ENCODE measurements at places on chromosomes 6 and 20. TPM values are rescaled to one million over a fixed set of nuclear protein-coding genes. Genes with fewer than 3 reads are reported as not detected.

DNA sequence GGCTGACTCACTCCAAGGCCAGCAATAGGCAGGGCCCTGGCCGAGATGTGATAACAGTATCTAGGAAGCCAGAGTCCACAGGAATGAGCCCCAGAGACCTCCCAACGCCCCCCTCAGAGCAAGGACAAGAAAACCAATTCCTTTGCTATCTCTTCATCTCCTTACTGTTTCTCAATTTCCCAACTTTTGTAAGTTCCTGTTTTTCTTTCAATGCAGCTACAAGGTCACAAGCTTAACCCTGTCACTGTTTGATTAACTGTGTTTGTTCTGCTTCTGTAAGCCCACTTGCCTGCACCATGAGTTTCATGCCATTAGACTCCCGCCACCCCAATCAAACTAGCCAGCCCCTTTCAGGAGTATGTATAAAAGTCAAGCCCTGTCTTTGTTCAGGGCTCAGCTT lies 3.5 kb downstream of the FKBP1C start:
- H3K4me1 ChIP-seq = no peaks in the 10 kb centered on the region
- no peak overlapping the region for H3K4me3 ChIP-seq
- H3K27me3 ChIP-seq = no peaks in the 10 kb centered on the region
- H3K36me3 ChIP-seq = no peaks in the 10 kb centered on the region

DNA sequence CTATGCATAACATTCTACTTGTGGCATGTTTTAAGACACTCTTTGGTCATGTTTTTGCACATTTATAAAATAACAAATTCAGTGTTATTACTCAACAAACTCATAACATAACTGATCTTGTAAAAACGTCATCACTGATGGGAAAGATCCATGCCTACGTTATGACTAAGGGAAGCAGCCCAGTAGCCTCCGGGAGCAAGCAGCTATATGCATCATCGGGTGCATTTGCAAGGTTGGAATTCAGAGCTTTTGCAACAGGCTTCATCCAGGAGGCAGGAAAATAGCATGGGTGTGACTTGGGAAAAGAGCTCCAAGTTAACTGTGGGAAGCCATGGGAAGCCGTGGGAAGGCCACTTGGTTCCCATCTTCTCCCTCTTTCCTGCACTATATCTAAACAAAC lies 271.6 kb upstream of the SGK1 start:
- H3K4me1 ChIP-seq = no peaks in the 10 kb centered on the region
- no peaks in the 10 kb centered on the region for H3K36me3 ChIP-seq
- no peaks in the 10 kb centered on the region for H3K27me3 ChIP-seq
- DNase-seq = no peak

- no peak for DNase-seq
- no peaks in the 10 kb centered on the region for H3K36me3 ChIP-seq
Observed at GRCh38 chr6:41475737-41476357, 70.3 kb upstream of the FOXP4 start.

- no peaks in the 10 kb centered on the region for H3K4me1 ChIP-seq
- DNase-seq = no peak
- no peak overlapping the region for H3K27ac ChIP-seq
- H3K4me3 ChIP-seq = no peak overlapping the region
- no peaks in the 10 kb centered on the region for H3K27me3 ChIP-seq
- no peaks in the 10 kb centered on the region for H3K36me3 ChIP-seq
Observed at GRCh38 chr6:48614326-48614725, 503.3 kb upstream of the PTCHD4 start.

DNA sequence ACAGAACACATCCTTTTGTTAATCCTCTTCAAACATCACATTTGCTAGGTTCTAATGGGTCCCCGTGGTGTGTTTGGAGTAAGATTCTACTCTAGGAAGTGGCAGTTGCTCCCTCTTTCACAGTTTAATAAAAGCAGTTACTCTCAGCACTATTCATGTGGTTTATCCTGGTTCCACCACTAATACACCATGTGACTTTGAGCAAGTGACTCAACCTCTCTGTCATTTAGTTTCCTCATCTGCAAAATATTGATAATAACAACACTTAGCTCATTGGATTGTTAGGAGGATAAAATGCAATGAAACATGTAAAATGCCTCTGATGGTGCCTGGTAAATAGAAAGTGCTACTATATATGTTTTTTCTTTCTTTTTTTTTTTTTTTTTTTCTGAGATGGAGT lies 488.0 kb upstream of the NOX3 start:
- H3K27me3 ChIP-seq = no peaks in the 10 kb centered on the region
- no peaks in the 10 kb centered on the region for H3K4me1 ChIP-seq

DNA sequence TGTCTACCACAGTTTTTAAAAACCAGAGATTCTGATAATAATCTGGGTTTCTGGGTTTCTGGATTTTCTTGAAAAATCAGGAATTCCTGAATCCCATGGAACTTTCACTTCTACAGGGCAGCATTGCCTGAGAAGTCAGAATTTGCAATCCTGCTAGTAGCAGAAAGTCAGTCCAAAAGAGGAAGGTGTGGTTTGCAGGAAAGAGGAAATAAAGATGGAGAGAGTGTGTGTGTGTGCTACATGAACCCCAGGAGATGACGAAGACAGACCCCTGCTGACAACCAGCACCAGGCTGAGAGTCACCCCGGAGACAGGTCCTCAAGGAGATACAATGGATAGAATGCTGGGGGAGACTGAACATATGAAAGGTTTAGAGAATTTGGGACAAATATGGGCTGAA lies 44.9 kb downstream of the PRND start:
- H3K27ac ChIP-seq = peak overlapping the region; percentile 83
- DNase-seq = no peak
- no peaks in the 10 kb centered on the region for H3K27me3 ChIP-seq
- H3K4me1 ChIP-seq = peaks cover 26% of the 10 kb centered on the region
- no peaks in the 10 kb centered on the region for H3K36me3 ChIP-seq

- no peak overlapping the region for H3K4me3 ChIP-seq
- H3K4me1 ChIP-seq = peaks cover 5% of the 10 kb centered on the region
- H3K36me3 ChIP-seq = peaks cover 73% of the 10 kb centered on the region
- H3K27ac ChIP-seq = no peak overlapping the region
- no peaks in the 10 kb centered on the region for H3K27me3 ChIP-seq
Observed at GRCh38 chr6:109738667-109739066, 47.6 kb downstream of the FIG4 start.

DNA sequence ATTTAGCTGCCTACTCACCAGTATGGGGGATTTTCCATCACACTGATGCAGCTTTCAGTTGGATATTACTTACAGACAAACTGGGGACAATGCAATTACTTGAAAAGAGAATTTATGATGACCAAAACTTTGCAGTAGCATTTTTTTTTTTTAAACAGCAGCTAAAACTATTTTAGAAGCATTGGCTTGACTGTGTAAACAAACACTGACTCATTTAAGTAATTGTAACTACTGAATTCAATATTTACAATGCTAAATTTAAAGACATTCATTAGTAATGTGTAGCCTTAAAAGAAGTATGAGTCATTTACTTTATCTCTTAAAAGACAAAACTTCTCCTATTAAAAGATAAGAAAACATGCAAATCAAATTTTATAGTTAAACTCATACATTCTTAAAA lies 295.9 kb upstream of the FERMT1 start:
- H3K27ac ChIP-seq = no peak overlapping the region
- no peak for DNase-seq
- no peaks in the 10 kb centered on the region for H3K4me1 ChIP-seq
- H3K4me3 ChIP-seq = no peak overlapping the region

GRCh38 chr6:126541806-126542491 lies 202.0 kb downstream of the CENPW start:
- H3K36me3 ChIP-seq = no peaks in the 10 kb centered on the region
- no peak for DNase-seq
- H3K27me3 ChIP-seq = no peaks in the 10 kb centered on the region

DNA sequence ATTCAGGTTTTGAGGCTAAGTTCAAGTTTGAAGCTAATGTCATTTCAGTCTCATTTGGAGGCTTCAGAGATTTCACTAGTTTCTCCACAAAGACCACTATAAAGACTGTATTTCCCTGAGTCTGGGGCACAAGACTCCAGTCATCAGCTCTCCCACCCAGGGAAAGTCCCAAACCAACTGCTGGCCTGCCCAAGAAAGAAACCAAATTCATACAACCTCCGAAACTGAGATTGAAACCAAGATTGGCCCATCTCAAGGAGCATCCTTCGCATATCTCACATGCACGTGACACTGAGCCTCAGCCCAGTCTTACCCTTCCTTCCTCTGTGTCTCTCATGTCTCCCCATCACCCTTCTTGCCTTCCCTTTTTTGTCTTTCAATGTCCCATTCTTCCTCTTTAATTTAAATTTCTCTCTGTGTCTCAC lies 3.5 kb upstream of the LTA start:
- peaks cover 84% of the 10 kb centered on the region for H3K4me1 ChIP-seq
- H3K4me3 ChIP-seq = peak overlapping the region; percentile 45
- H3K36me3 ChIP-seq = peaks cover 24% of the 10 kb centered on the region
- H3K27me3 ChIP-seq = no peaks in the 10 kb centered on the region
- DNase-seq = peak; percentile 39
- peak overlapping the region; percentile 93 for H3K27ac ChIP-seq

GRCh38 chr6:13277231-13277630 lies 51.1 kb downstream of the TBC1D7 start:
- peaks cover 74% of the 10 kb centered on the region for H3K4me1 ChIP-seq
- peaks cover 82% of the 10 kb centered on the region for H3K36me3 ChIP-seq
- peak overlapping the region; percentile 58 for H3K4me3 ChIP-seq
- H3K27me3 ChIP-seq = no peaks in the 10 kb centered on the region

DNA sequence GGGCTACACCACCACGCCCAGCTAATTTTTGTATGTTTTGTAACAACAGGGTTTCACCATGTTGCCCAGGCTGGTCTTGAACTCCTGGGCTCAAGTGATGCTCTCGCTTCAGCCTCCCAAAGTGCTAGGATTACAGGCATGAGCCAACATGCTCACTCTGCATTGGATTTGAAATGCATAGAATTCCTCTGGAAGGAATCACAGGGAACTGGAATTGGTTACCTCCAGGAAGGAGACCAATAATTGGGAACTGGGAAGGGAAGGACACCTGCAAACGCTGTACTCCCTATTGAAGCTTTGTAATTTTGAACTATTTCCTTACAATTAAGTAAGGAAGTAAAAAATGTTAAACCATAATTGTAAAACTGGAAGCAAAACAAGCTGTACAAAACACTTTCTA lies 12.3 kb upstream of the TP53INP2 start:
- no peaks in the 10 kb centered on the region for H3K4me1 ChIP-seq
- H3K27ac ChIP-seq = no peak overlapping the region
- H3K27me3 ChIP-seq = no peaks in the 10 kb centered on the region
- H3K36me3 ChIP-seq = no peaks in the 10 kb centered on the region
- no peak overlapping the region for H3K4me3 ChIP-seq

GRCh38 chr20:3621111-3621510 lies 42.1 kb downstream of the GFRA4 start:
- H3K27ac ChIP-seq = no peak overlapping the region
- no peaks in the 10 kb centered on the region for H3K27me3 ChIP-seq
- no peaks in the 10 kb centered on the region for H3K4me1 ChIP-seq
- H3K4me3 ChIP-seq = no peak overlapping the region
- peaks cover 26% of the 10 kb centered on the region for H3K36me3 ChIP-seq

GRCh38 chr20:17541596-17541995 lies 10.4 kb upstream of the BFSP1 start:
- peaks cover 5% of the 10 kb centered on the region for H3K4me1 ChIP-seq
- no peak overlapping the region for H3K27ac ChIP-seq
- H3K36me3 ChIP-seq = no peaks in the 10 kb centered on the region
- H3K4me3 ChIP-seq = no peak overlapping the region

DNA sequence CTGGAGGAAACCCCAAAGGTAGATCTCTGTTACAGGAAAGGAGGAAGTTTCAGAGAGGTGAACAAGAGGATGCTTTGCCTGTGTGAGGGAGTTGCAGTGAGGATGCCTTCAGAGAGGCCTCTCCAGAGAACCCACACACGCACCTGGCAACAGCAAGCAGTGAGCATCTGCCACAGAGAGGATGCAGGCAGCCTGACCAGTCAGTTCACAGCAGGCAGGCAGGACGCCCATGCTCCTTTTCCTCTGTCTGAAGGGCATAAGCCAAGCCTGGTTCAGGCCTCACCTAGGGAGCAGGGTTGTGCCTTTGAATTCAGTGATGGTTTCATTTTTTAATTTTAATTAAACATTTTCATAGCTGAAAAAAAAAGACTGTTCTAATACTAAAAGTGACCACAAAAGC lies 346.0 kb upstream of the MARCKS start:
- no peak overlapping the region for H3K4me3 ChIP-seq
- no peak for DNase-seq

DNA sequence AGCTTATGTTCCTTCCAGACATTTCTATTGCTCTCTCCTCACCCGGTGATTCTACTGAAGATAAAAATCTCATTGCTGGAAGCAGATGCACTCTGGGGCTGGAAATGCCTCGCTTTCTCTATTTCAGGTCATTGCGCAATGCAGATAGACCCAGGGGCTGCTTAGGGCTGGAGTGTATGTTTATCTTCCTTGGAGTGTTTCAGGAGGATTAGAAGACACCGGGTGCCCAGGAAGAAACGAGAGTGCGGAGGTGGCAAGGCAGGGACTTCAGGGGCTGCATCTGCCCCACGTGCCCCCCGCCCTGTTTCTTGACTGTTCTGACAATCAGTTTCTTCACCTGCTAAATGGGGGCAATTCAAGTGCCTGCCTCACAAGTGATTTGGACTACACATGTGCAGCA lies 45.6 kb upstream of the IYD start:
- peaks cover 19% of the 10 kb centered on the region for H3K27me3 ChIP-seq
- H3K27ac ChIP-seq = no peak overlapping the region
- no peaks in the 10 kb centered on the region for H3K4me1 ChIP-seq
- no peak for DNase-seq

- H3K36me3 ChIP-seq = peaks cover 37% of the 10 kb centered on the region
- H3K27ac ChIP-seq = peak overlapping the region; percentile 100
- no peak for DNase-seq
- no peaks in the 10 kb centered on the region for H3K27me3 ChIP-seq
- peaks cover 39% of the 10 kb centered on the region for H3K4me1 ChIP-seq
- H3K4me3 ChIP-seq = peak overlapping the region; percentile 98
Observed at GRCh38 chr6:31972709-31973350, 892 bp upstream of the DXO start.

DNA sequence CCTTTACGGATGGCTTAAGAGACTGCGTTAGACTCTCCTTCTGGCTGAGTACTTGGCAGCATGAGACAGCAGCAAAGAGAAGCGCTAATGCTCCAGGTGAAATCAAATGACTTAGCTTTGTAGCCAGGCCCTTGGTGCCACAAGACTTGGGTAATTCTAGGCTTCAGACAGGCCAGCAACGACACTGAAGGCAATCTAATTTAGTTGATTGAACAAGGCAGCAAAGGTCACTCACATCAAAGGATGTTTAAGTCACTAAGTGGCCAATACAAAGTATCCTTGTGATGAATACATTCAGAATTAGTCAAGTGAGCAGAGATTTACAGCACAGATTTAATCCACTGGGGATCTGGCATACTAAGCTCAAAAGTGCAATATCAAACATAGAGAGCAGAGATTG lies 113.2 kb downstream of the FAM83B start:
- no peaks in the 10 kb centered on the region for H3K4me1 ChIP-seq
- no peaks in the 10 kb centered on the region for H3K27me3 ChIP-seq
- no peak for DNase-seq
- no peak overlapping the region for H3K4me3 ChIP-seq
- H3K36me3 ChIP-seq = no peaks in the 10 kb centered on the region
- H3K27ac ChIP-seq = no peak overlapping the region

- no peak overlapping the region for H3K27ac ChIP-seq
- no peaks in the 10 kb centered on the region for H3K36me3 ChIP-seq
- H3K4me1 ChIP-seq = no peaks in the 10 kb centered on the region
- no peak for DNase-seq
Observed at GRCh38 chr6:39188571-39188970, 40.7 kb downstream of the KCNK5 start.

The RFX6 gene
- total RNA-seq = not detected

The CST2 gene
- total RNA-seq = not detected

The CTNNBL1 gene
- 110 TPM for total RNA-seq

The CRISP2 gene
- not detected for total RNA-seq

The SLC22A3 gene
- not detected for total RNA-seq

The PNPLA1 gene
- total RNA-seq = not detected

The TPD52L1 gene
- not detected for total RNA-seq

The C6orf118 gene
- not detected for total RNA-seq

The TLDC2 gene
- not detected for total RNA-seq

The RARS2 gene
- total RNA-seq = 27.0 TPM

The KHDC1 gene
- 2.4 TPM for total RNA-seq
